ENCODE measurements at places on chromosomes 16 and 17.
A peak's percentile ranks its signal among the peaks of the same experiment; 100 is the strongest.

- DNase-seq = no peak
These were observed 1.4 kb upstream of the UNK start for GRCh38 chr17:75783069-75783783.

- peak; percentile 64 for DNase-seq
These were observed 1.0 kb upstream of the ARMC5 start for GRCh38 chr16:31458073-31458843.

- no peak for DNase-seq
These were observed at the start of gene MT1A for GRCh38 chr16:56637814-56638750. Gene MT1A, plus strand, starts transcription at chr16:56638666. Its CDS starts 73 bp downstream, at chr16:56638739.

DNA sequence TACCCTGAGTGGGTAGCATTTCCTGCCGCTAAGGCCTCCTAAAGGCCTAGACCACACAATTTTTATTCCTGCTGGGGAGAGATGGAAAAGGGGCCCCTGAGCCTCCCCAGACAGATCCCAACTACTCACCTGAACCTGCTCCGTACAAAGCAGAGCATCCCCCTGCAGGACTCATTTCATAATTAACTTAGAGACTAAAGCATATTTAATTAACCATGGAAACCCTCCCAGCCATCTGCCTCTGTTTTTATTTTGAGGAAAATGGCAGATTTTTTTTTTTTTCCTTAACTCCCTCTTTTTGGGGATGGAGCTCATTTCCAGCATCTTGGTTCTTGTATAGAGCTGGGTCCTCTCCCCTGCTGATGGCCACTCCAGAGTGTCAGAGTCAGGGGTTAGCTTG is 96.5 kb upstream of the CRHR1 start:
- no peak for DNase-seq

DNA sequence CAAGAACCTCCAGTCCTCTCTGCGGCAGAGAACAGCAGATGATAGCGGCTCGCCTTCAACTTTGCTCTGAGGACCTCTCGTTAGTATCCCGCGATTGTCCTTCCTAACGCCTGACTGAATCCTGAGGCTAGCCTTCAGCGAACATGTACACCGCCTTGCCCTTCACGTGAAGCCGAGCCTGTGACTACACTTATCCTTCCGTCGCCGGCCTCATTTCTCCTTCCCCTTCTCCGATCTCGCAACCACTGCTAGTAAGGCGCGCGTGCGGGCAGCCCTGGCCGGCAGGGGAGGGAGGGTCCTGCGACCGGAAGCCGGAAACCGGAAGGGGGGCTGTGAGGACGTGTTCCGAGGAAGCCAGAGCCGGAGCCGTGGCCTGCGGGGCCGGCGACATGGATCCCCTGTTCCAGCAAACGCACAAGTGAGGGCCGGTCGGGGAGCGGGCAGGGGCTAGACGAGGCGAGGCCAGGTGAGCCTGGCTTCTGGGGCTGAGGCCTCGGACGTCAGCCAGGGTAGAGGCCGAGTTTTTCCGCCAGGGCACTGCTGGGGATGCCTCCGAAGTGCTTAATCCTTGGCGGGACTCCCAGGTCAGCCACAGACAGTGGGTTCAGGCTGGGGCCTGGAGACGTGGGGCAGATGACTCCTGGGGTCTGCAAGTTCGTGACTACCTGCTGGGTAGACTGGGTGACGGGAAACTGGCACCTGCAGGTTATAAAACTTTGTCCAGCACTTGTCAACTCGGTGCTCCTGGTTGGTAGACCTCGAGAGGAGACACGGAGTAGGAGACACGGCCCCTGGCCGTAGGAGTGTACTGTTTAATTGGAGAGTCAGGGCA is at the start of gene GOSR2:
Gene GOSR2 (plus strand): TSS at position 357 of the 832 bp plus-strand sequence. CDS start 33 bp downstream, at position 390.
- peak; percentile 93 for DNase-seq

- peak; percentile 40 for DNase-seq
These were observed 280.2 kb downstream of the SEC14L1 start for GRCh38 chr17:77420804-77421629.

- DNase-seq = no peak
These were observed 47.6 kb downstream of the HSD17B2 start for GRCh38 chr16:82082543-82083244.

- no peak for DNase-seq
These were observed 39.8 kb downstream of the ABCA5 start for GRCh38 chr17:69287168-69287567.

Measured in T-cell (primary cell).